H9 (cell line): ENCODE measurements at places on chromosomes 13 and 19. TPM values are rescaled to one million over a fixed set of nuclear protein-coding genes. Genes with fewer than 3 reads are reported as not detected.

Gene OLFM4
- total RNA-seq: not detected in 2 replicates

Gene PNMA8B
- total RNA-seq: 1.4 and 1.5 TPM in 2 replicates

- H3K4me1 ChIP-seq: no peaks in the 10 kb centered on the region; the same call in 1 of the 2 replicates
- no peak overlapping the region for H3K27ac ChIP-seq
- H3K27me3 ChIP-seq: no peaks in the 10 kb centered on the region
- no peak for DNase-seq
Measured at GRCh38 chr13:41284512-41285288, 21.3 kb upstream of the MTRF1 start.

DNA sequence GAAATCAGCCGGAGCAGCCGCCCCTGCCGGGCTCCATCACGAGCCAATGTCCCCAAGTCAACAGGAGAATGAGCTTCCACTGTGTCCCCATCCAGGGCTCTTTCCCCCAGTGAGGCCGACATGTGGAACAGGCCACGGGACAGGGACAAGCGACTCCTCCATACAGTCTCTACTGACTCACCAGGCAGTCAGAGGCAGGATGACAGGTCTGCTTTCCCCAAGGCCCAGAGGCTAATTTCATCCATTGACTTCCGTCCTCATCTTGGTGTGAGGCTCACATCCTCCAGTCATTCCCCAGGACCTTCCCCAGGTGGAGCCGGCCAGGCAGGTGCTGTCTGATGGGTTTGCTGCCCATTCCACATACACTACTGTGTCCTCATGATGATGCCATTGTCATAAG lies 3.5 kb downstream of the CEACAM6 start:
- no peak overlapping the region for H3K4me3 ChIP-seq
- 0 out of 2 replicates have a peak, but pooled peaks cover 2% of the 10 kb centered on the region for H3K27me3 ChIP-seq
- H3K27ac ChIP-seq: no peak overlapping the region
- peaks cover 41% of the 10 kb centered on the region for H3K36me3 ChIP-seq
- DNase-seq: no peak
- H3K4me1 ChIP-seq: no peaks in the 10 kb centered on the region

- no peak overlapping the region for H3K4me3 ChIP-seq
- no peak for DNase-seq
- H3K27me3 ChIP-seq: no peaks in the 10 kb centered on the region
- no peaks in the 10 kb centered on the region for H3K36me3 ChIP-seq
- H3K4me1 ChIP-seq: no peaks in the 10 kb centered on the region
Measured at GRCh38 chr13:73210218-73210883, 151.5 kb downstream of the KLF5 start.

DNA sequence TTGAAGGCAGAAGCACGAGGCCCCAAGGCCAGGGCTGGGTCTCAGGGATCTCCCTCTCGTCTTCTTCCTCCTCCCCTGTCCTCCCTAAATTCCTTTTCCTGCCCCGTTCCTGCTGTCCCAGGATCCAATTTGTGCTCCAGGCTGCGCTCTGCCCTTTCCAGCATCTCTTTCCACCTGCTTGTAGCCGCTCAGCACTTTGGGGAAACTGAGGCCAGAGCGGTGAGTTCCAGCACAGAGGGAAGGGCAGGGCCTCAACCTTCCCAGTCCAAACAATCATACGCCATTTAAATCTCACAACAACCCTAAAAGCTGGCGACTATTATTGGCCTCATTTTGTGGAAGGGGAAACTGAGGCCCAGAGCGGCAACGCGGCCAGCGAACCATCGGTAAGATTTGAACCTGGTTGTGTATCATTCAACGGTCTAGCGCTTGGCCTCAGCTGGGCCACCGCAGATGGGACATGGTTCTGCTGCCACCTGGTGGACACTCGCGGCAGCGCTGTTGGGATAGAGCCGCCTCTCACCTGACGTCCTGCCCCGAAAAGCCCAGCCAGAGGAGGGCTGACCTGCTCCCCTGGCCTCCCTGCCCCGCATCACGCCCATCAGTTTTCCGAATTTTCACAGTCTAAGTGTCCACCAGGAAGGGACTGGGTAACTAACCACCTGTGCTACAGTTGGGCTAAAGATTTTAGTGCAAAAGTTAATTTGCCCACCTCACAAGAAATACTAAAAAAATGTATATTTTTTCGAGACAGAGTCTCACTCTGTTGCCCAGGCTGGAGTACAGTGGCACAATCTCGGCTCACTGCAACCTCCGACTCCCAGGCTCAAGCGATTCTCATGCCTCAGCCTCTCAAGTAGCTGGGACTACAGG lies 4.2 kb upstream of the RPL18A start:
- H3K27me3 ChIP-seq: no peaks in the 10 kb centered on the region
- no peak overlapping the region for H3K4me3 ChIP-seq
- peaks cover 10% of the 10 kb centered on the region for H3K36me3 ChIP-seq
- no peaks in the 10 kb centered on the region for H3K4me1 ChIP-seq
- peak; percentile 88 for DNase-seq
- no peak overlapping the region for H3K27ac ChIP-seq

DNA sequence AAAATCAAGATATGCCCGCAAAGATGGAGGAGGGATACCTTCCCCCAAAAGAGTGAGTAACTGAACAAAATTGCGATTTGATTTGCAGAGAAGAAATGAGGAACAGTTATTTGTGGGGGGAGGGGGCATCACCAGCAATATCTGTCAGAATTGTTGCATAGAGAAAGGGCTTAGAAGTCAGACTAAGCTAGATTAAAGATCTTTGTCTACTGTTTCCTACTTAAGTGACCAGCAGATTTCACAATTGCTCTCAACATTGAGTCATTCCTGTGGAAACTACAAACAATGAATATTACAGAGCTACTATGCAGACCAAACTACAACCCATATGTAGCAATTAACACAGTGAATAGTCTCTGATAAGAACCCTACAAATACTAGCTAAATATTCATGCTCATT lies 27.4 kb downstream of the FPR3 start:
- no peaks in the 10 kb centered on the region for H3K27me3 ChIP-seq
- no peaks in the 10 kb centered on the region for H3K4me1 ChIP-seq
- H3K4me3 ChIP-seq: no peak overlapping the region
- no peak overlapping the region for H3K27ac ChIP-seq
- H3K36me3 ChIP-seq: peaks cover 5% of the 10 kb centered on the region

Gene FGF21
- total RNA-seq: 0.55 and 0.90 TPM in 2 replicates
